ENCODE measurements at places on chromosomes 1 and 21.

- no peak for DNase-seq
These were observed 85.2 kb downstream of the HLCS start for GRCh38 chr21:36881228-36881627.

GRCh38 chr21:35075546-35075945, 26.4 kb upstream of the RUNX1 start:
- DNase-seq, result no peak

DNA sequence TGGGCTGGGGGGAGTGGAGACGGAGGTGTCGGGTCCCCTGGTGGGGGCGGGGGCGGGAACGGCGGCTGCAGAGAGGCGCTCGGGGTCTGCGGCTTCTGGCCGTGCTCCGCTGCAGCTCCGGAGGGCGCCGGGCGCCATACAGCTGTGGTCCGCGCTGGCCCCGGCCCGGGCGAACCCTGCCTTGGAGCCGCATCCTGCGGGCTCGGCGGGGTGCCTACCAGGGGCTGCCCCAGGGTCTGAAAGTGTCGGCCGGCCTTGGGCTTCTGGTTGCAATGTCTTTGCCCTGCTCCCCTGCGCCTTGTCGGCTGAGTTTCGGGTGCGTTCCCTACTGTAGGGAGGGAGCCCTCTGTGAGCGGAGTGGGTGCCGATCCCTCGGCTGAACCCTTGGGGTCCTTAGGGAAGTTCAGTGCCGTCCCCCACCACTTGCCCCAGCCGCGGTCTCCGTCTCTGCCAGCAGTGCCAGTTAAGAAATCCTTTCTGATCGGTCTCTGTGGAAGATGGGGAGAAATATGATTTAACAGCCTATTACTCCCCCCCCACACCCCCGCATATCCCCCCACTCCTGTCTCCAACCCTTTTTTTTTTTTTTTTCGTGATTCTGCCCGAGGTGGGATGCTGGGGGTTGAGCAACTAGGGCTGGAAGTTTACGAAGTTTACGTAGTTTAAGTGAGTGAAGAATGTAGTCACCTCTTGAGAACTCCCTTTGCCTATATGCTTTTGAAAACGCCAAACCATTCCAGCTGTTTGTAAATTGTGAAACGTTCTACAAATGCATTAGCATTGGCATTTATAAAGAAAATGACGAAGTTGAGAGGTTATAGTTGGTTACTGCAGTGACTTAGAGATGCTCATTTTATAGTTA, 588 bp downstream of the NEXN start:
- DNase-seq, result no peak

GRCh38 chr1:29713857-29714256, 477.5 kb downstream of the PTPRU start:
- DNase-seq, result no peak
